ENCODE measurements at places on chromosomes 6 and 20.

GRCh38 chr20:11982289-11982954, 64.7 kb downstream of the BTBD3 start:
- DNase-seq = no peak

DNA sequence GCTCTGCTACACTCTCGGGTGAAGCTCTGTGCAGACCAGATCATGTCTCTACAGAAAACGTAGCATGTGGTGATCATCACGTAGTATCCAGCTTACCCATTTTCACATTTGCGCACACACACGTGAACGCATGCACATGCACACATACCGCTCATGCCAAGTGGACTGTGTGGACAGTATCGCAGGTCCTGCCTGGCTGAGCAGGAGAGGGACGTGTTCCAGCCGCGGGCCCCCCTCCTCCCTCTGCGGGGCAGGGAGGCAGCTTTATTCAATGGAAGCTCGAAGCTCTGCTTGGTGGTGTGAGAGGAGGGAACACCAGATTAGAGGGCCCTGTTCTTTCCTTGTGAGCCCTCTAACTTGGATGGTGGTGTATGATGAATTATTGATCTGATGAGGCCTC, 51.1 kb downstream of the CDH26 start:
- no peak for DNase-seq

DNA sequence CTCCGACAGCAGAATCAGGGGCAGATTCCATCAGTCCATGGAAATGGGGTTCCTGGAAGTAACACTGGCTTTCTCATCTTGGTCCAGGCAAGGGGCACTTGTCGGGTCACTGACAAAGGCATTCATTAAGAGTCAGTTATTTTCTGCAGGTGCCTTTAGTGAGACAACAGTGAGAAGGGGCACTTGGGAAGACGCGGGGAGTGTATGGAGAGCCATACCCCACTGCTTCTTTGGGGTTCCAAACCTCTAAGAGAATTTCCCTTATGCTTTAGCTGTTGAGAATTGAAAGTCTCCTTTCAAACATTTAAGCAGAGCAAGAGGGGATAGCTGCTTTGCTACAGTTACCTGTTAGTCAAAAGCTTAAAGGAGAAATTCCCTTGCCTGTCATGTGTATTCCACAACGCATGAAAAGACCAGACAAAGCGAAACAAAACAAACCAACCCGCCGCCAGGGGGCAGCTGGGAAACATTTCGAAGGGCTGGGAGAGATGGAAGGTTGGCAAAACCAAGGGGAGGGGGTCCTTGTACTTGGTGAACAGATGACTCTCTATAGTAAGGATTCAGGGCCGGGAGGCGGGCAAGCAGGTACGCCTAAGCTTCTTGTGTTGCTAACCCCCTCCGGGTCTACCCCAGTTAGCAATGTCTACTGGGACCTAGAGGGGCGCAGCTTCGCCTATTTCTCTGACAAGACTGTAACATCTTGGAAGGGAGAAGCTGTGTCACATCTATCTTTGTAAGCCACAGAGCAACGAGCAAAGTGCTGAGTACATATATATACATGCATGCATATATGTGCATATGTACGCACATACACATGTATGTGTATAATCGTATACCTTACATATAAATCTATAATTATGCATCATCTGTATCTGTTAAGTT, 474.9 kb upstream of the AGPAT4 start:
- peak; percentile 75 for DNase-seq

- peak; percentile 61 for DNase-seq
These were observed 16.5 kb upstream of the UBE2J1 start for GRCh38 chr6:89368999-89369398.

GRCh38 chr20:38143646-38144554, 21.2 kb downstream of the TGM2 start:
- no peak for DNase-seq

DNA sequence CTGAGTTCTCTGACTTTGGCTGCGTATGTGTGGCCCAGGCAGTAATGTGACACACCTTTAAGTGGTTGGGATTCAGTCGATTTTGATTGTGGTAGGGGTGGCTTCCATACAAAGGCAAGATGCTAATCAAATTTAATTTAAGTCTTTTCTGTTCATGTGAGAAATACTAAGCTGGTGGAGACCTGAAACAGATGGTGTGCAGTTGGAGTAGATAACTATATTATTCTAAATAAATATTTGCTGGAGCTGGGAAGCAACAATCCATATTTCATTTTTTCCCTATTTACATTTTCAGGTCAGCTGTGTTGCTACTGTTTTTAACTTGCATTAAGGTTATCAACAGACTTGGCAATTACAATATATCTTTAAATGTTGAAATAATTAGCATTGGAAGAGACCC, 67.4 kb upstream of the C20orf144 start:
- no peak for DNase-seq

DNA sequence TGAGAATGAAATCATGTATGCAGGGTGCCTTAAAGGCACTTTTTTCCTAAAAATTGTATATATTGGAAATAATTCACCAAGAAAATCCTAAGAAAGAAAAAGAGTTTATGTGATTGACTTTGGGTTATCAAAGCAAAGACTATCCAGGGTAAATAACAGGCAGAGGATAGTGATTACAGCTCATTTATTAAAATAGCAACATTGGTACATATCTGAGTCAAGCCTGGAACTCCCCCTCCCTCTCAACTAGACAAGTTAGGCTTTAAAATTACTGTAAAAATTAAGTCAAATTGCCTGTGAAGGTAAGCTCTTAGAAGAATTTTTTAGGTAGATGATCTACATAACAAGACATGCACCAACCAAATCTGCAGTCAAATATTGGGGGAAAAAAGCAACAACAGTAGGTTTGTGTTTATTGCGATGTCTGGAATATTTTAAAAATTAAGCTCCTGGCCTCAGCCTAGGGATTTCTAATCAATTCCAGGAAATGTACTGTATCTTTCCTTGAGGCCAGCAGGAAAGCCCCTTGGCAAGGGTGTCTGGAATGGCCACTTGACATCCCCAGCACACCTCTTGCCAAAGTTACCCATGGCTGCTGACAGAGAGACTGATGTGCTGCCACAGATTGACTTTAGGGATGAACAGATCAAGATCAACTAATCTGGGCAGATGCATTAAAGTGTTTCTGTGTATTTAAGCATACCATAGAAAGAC, 31.2 kb upstream of the HBS1L start:
- no peak for DNase-seq

DNA sequence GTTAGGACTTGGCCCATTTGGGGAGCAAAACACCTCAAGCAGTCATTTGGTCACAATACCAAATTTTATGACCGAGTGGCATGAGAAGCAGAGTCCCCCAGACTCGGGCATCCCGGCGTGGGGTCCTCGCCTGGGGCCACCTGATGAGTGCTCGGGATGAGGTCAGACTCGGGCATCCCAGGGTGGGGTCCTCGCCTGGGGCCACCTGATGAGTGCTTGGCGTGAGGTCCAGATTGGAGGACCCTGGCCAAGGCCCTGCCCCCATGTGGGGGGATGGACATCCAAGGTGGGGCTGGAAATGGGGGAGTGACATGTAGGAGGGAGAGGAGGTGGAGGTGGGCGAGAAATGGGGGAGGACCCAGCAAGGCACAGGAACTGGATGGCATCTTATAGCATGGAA, 56.1 kb upstream of the CST7 start:
- DNase-seq = no peak

- DNase-seq = no peak
These were observed 43.5 kb downstream of the FOXA2 start for GRCh38 chr20:22540832-22541231.

- DNase-seq = peak; percentile 60
These were observed 1.1 kb downstream of the BAG2 start for GRCh38 chr6:57173056-57173885.

DNA sequence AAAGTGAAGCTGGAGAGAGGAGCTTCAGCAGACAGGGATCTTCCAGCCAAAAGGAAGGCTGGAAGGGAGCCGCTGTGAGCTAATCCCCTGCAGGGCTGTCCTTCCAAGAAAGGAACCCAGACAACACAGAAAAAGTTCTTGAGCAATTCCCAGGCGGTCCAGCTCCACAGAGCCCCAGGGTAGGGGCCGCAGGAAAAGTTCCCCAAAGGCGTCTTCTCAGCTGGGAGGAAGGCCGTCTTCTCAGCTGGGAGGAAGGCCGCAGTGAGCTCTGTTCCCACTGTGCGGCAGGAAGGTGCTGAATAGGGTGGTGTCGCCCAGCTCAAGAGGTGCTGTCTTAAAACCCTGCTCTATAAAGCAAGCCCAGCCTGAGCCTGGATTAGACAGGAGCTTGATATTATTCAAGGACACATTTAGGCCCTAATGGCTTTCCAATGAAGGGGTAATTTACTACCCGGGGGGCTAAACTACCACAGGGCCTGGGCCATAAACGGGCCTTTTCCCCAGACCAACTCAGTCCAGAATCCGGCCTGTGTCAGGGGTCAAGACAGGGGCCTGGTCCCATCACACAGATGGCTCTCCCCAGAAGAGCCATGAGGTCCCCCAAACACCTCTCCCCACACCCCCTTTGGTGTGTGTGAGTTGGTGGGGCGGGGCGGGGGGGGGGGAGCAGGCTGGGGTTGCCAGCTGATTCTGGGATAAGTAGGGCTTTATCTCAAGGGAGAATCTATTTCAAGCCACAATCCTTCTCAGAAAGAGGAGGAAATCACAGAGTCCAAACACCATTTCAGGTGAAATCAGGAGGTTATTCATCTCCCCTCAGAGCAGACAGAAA, 103.6 kb downstream of the NOL4L start:
- DNase-seq = no peak

DNA sequence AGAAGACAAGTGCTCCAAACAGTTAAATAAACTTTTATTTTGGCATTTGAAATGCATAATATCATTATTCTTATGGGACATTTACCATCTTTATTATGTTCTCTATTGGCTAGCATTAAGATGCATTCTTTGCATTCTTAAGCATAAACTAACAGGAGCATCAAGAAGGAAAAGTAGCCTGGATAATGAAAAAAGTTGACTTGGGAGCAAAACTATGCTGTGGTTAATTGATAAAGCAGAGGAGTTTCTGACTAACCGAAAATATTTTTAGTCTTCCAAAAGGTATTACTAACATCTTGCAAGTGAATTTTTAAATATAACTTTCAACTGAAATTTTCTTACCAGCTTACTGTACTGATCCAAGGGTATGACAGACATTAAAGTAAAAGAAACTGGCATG, 140.3 kb downstream of the FLRT3 start:
- DNase-seq = no peak

DNA sequence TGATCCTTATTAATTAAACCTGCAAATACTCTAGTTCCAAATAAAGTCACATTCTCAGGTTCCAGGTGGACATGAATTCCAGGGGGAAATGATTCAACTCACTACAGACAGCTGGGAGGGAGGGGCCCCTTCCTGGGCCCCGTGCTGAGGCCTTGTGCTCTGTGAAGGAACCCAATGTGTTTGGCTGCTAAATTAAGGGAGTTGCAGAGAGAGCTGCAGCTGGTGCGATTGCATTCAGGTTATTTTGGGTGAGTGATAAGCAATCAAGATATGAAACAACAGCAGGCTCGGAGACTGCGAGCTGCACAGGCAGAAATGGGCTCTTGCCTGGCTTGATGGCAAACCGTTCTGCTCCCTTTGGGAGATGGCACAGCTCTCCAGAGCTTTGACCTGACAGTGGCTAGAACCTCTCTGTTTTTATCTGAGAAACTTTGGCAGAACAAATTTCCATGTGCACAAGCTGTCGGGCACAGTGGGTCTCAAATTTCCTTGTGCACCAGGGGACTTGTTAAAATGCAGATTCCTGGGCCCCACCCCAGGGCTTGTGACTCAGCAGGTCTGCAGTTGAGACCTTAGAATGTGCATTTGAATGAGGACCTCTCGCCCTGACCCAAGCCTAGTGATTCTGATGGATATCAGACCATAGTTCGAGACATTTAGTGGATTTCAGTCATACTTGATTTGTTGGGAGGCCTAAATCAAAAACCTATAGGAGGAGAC, 9.8 kb downstream of the MAPK13 start:
- no peak for DNase-seq

- no peak for DNase-seq
These were observed at the start of gene THBD for GRCh38 chr20:23049201-23050075. Gene THBD (minus strand): TSS chr20:23049672. CDS start chr20:23049504, 168 bp downstream.

DNA sequence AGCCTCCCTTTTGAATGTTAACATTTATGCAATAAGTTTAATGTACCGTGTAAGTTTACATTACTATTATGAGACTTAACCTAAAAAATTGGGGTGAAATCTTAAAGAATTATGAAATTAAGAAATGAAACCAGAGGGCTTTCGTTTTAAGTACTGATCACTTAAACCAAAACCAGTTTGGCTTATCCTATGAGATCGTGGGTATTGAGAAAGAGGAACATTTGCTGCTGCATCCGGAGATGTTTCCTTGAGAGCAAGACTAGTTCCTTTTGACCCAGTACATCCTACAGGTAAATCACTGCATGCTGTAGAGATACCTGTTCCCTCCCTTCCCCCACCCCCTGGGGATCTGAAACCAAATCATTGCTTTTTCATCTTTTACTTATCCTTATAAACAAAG, 201.3 kb downstream of the ESR1 start:
- no peak for DNase-seq

DNA sequence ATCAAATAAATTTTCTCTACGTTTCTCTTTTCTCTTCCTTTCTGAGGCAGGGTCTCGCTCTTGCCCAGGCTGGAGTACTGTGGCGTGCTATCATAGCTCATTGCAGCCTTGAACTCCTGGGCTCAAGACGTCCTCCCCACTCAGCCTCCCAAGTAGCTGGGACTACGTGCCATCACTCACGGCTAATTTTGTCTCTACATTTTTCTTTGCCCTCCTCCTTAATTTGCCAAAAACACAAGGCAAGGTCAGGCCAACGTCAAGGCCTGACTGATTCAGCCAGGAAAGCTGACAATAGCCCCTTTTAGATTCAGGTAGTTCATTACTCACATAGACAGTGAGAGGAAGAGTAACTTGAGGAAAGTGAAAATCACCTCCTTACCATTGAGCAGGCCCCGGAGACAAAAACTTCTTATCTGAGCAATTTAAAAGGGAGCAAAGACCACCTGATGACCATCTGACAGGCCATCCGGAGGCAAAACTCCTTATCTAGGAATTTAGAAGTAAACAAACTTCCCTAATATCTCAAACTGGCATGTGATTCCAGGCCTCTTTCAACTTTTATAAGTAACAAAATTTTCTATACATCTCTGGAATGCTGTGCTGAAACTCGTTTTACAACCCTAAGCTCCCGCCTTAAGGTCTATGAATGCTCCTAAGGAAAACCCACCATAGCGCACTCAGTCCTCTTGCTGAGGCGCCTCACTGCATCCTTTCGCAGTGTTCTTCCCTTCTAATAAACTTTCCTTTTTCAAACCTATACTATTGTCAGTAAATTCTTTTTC, 42.1 kb upstream of the SRPK1 start:
- DNase-seq = no peak

DNA sequence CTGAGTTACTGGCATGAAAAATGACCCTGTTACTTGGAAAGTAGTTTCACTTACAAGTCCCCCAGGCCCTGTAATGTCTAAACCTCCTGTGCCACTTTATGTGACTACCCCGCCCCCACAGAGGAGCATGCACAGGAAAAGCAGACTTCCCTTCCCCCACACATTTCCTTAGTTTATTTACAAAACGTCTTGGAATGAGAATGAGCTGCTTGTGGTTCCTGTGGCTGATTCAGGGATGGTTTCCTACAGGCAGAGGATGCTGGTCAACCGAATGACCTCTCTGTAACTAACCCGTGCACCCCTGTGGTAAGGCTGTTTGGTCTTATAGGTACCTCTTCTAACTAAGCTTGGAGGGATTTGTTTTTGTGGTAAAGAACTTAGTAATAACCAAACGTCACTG, 28.5 kb downstream of the RSPO3 start:
- peak; percentile 28 for DNase-seq

- DNase-seq = no peak
These were observed 903.1 kb downstream of the PHF3 start for GRCh38 chr6:64538722-64539121.

GRCh38 chr6:154080461-154081189, 41.6 kb downstream of the OPRM1 start:
- no peak for DNase-seq

- peak; percentile 58 for DNase-seq
These were observed 2.6 kb downstream of the GJA1 start for GRCh38 chr6:121437851-121438651.

Data from A673 (cell line).